Stimulated activated naive CD4-positive, alpha-beta T cell treated with Interleukin-2 at 50 U/mL for 16 hours (primary cell): ENCODE measurements at places on chromosomes 4 and X.

- no peak for DNase-seq
Observed at GRCh38 chr4:33975995-33976394, 2268.3 kb downstream of the ARAP2 start.

DNA sequence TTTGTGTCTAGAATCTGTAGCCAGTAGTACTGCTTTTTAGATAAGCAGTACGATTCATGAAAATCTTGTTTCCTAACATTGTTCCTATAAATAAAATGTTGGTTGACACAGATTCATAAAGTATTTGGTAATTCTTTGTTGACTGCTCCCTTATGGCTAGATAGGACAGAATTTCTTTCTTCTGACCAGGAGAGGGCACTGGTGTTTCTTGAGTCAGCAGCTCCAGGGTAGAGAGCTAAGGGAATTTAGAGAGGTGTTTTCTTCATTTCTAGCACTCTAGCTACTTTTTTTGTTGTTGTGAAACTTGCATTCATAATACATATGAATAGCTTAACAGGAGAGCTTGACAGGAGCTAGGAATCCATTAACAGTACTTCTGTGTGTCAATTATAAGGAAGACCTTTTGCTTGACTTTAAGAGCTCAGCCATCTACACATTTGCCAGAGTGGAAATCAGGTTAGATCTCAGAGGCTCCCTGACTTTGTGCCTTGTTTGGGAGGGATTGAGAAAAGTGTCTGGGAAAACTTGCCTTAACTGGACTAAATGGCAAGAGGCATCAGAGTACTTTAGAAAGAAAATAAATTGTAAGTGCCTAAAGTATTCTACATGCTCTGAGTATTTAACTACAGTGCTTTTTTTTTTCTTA is 756.1 kb downstream of the SH3BGRL start:
- DNase-seq: no peak

- no peak for DNase-seq
Observed at GRCh38 chrX:55451141-55451540, 786 bp upstream of the MAGEH1 start.

GRCh38 chrX:63679432-63679831 is 105.6 kb downstream of the ARHGEF9 start:
- no peak for DNase-seq

DNA sequence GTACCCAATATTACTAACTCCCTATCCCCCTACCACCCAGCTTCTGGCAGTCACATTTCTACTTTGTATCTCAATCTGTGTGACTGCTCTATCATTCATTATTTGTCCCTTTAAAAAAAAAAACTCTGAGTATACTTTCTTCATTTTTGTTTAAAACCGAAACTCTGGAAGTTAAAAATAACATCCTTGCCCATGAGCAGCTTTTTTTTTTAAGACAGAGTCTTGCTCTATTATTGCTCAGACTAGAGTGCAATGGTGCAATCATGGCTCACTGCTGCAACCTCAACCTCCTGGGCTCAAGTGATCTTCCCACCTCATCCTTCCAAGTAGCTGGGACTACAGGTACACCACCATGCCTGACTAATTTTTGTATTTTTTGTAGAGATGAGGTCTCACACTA is 15.8 kb downstream of the UBE2K start:
- no peak for DNase-seq

DNA sequence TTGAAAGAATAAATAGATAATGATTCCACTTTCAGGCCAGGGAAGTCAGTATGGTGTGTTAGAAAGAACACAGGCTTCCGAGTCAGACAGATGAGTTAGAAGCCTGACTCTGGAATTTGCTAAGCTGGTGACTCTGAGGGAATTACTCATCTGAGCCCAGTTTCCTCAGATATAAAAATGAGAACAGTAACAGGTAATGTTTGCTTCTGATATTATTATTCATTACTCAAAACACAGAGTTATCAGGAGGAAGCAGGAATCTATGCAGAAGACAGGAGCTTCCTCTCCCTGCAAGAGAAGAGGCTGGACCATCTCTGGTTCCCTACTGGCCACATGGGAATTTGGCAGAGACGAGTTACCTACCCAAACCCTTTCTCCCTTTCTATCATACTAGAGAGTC is 163.1 kb downstream of the EVC2 start:
- no peak for DNase-seq

GRCh38 chrX:51860679-51861078 is 32.7 kb upstream of the MAGED1 start:
- DNase-seq: no peak

DNA sequence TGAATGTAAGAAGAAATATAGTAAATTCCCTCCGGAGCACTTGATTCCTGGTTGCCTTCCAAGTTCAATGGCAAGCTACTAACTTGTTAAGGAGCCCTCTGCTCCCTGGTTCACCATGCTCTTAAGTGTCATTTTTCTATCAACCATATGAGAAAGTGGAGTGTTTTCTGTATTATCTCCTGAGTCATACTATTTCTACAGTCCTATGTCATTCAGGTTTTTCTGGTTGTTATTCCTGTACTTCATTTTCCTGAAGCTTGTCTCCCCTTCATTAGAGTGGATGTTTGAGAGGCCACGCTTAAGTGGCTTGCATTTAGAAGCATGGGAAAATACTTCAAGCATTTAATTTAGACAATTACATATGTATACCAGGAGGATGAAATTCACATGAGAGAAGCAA is 14.7 kb upstream of the EPGN start:
- no peak for DNase-seq

- DNase-seq: no peak
Observed at GRCh38 chr4:81118086-81118485, 87.6 kb downstream of the BMP3 start.

- DNase-seq: no peak
Observed at GRCh38 chr4:10787365-10787764, 102.8 kb upstream of the CLNK start.

- DNase-seq: no peak
Observed at GRCh38 chrX:114075073-114075673, 508.7 kb upstream of the HTR2C start.

DNA sequence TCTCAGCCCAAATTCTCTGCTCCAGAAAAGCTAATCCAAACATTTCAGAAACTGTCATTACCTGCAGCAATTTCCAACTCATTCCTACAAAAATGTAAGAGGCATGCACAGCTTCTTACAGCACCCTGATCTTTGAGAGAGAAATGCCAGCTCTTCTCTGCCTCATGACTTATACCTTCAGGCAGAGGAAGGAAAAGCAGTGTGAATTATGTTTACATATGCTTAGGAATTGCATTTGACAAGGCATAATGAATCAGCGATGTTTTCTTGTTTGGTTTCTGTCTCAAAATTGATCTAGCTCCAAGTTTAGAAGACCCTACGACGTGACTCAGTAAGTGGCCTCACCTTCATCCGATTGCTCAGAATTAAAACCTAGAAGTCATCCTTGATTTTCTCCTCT is 21.8 kb upstream of the AGA start:
- DNase-seq: no peak

- no peak for DNase-seq
Observed at GRCh38 chr4:89256203-89256800, 51.3 kb downstream of the GPRIN3 start.

- no peak for DNase-seq
Observed at GRCh38 chr4:184357772-184358171, 116.6 kb downstream of the IRF2 start.

- no peak for DNase-seq
Observed at GRCh38 chr4:101851672-101852071, 61.1 kb downstream of the BANK1 start.

DNA sequence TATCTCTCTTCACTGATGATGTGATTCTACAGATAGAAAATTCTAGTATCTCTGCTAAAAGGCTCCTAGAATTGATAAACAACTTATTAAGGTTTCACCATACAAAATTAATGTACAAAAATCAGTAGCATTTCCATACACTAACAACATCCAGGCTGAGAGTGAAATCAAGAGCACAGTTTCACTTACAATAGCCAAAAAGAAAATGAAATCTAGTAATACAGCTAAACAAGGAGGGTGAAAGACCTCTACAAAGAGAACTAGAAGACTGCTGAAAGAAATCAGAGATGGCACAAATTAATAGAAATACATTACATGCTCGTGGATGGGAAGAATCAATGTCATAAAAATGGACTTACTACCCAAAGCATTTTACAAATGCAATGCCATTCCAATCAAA is 751.9 kb downstream of the FSTL5 start:
- no peak for DNase-seq

- DNase-seq: no peak
Observed at GRCh38 chr4:104735174-104735573, 240.5 kb upstream of the CXXC4 start.

DNA sequence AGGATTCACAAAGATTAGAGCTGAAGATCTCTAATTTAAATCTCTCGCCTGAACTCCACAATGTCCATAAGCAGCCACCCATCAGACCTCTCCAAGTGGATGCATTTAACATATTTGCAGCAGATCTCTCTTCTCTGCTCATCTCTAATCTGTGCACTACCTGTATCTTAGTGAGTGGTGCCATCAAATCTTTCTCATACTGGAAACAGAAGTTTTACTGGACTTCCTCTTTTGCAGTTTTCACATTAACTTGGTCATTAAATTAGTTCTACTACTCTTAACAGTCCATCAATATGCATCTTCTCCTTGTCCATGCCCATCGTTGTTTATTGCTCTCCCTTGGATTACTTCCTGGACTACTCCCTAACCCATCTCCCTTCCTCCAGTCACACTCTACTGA is 488.5 kb downstream of the IL15 start:
- DNase-seq: no peak

GRCh38 chr4:70728091-70728490 is 6.3 kb downstream of the RUFY3 start:
- DNase-seq: no peak

DNA sequence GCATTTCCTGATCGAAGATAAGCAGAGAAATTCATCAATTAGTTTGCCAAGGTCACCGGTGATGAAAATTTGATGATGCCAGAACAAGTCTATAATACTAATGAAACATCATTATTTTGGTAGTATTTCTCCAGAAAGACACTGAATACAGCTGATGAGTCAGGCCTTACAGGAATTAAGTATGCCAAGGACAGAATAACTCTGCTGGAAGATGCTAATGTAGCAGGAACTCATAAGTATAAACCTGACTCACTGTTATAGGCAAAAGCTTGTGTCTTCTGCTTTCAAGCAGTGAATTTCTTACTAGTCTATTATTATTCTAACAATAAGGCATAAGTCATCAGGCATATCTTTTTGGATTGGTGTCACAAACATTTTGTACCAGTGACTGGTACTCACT is 1825.1 kb upstream of the IGFBP7 start:
- DNase-seq: no peak

DNA sequence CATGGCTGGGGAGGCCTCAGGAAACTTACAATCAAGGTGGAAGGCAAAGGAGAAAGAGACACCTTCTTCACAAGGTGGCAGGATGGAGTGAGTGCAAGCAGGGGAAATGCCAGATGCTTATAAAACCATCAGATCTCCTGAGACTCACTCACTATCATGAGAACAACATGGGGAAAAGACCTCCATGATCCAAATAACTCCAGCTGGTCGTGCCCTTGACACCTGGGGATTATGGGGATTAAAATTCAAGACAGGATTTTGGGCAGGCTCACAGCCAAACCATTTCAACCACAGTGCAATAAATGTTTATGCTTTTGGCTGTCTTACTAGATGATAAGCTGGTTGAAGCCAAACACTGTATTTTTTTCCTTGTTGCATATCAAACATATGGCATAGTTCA is 1112.4 kb downstream of the STIM2 start:
- DNase-seq: no peak
